ENCODE measurements at places on chromosomes 11 and 22.

GRCh38 chr11:44066732-44067141, 667 bp downstream of the ACCS start:
- peak; percentile 50 for DNase-seq

DNA sequence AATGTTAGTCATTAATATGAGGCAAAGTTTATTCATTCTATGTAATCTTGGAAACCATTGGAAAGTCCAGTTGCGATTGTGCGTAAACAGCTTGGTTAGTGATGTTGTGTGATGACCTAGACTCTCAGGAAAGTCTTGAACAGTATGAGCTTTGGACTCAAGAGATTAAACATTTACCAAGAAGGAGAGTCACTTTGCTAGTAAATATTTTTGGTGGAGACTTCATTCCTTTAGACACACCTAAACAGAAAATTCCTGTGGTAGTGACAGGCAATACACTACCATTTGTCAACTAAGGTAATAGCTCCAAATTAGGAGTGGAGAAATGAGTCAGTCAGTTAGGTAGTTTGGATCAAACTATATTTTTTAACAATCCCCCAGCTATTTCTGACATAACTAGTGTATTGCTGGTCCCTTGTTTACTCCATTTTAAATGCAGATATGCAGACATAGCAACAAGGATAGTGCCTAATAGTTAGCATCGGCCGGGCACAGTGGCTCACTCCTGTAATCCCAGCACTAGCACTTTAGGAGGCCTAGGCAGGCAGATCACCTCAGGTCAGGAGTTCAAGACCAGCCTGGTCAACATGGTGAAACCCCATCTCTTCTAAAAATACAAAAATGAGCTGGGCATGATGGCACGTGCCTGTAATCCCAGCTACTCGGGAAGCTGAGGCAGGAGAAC, 89.3 kb downstream of the ARHGAP42 start:
- no peak for DNase-seq

GRCh38 chr22:30054764-30055069, 25.5 kb upstream of the HORMAD2 start:
- DNase-seq, result no peak

DNA sequence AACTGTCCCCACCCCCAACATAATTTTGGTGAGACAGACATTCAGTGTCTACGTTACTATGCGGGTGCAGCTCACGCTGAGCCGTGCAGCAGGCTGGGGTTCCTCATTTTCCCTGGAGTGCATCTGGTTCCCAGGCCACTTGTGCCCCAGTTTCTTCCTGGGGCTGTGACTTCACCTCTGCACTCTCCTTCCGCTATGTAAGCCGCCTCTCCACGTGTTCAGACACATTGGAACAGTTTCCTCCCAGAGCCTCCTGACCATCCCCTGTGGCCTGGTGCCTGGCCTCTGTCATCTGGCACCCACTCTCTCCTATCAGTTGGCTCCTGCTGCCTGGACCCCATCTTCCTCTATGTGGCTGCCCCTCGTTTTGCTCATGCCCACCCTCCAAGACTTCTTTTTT, 46.2 kb upstream of the A4GALT start:
- peak; percentile 42 for DNase-seq

- DNase-seq, result peak; percentile 25
Measured at GRCh38 chr22:21587803-21588611, 20.5 kb downstream of the UBE2L3 start.

DNA sequence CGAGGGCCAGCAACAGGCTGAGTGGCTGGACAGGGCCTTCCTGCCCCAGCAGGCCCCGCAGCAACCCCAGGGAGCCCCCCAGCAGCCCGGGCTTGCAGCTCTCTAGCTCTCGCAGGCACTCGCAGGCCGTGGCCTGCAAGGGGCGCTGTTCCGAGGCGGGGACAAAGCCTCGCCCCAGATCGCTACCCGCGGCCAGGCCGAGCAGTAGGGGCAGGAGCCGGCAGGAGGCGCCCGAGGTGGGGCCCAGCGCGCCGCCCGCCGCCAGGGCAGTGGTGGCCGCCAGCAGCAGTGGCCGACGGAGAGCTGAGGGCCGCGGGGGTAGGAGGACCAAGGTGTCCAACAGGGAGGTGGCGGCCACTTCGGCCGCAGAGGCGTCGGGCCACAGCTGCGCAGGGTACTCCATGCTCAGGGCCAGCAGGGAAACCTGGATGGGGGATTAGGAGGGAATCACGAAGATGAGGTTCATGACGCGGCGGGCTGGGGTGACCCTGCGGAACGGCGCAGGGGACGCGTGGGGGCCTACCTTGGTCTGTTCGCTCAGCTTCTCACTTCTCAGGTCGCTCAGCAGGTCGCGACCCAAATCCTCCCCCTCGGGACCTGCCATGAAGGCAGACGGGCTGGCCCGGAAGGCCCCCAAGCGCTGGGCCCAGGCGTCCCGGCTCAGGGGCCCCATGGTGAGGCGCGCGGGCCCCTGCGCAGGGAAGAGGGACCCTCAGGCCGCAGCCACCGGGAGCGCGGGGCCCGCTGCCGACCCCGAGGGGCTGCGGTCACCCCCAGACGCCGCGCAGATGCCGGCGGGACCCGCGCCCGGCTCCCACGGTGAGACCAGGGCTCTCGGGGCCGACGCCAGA, 632 bp downstream of the AP5B1 start:
- DNase-seq, result peak; percentile 90

- no peak for DNase-seq
Measured at GRCh38 chr11:102806296-102806695, 8.3 kb upstream of the MMP1 start.

DNA sequence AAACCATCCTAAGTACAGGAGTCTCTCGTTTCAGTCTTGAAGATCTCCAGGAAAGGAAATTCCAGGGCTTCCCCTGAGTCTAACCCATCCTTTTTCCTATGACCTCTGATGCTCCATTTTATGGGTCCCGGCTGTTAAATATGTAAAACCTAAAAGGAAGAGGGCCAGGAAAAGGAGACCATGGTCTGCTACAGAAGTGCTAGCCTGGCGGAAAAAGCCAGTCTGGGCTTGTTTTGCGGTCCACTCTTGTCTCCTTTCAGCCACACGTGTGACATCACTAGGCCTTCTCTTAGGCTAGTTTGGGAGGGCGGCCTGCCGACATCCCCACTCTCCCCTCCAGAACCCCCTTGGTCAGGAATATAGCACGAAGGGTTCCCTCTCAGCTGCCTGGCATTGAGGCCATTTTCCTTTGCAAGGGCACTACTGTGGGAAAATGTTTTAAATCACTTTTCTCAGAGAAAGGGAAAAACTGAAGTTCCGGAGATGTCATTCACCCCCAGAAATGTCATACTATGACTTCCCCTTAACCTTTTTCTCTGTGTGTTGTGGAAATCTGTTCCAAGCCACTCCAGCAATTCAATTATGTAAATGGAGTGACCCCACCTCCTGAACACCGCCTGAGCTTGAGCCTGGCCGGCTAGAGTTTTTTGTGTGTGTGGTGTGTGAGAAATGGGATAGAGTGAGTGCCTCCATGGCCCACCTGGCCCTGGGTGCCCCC, 86.9 kb downstream of the UBASH3B start:
- DNase-seq, result no peak

DNA sequence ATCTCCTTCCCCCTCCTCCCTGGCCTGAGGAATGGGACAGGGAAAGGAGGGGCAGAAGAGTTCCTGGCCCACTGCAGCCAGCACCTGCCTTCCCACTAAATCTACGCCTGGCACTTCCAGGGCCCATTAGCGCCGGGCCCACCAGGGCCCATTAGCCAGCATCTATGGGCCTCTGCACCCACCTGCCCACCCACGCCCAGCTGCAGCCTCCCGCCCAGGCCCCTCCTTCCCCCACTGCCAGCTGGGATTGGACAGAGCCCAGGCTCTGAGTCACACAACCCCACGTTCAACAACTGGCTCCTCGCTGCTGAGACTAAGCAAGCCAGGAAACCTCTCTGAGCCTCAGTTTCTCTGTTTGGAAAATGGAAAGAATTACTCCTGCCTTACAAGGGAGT, 48.7 kb downstream of the CYTH4 start:
- DNase-seq, result no peak

Measured in KBM-7 (cell line).